ENCODE measurements at places on chromosomes 12 and 14. TPM values are rescaled to one million over a fixed set of nuclear protein-coding genes. Genes with fewer than 3 reads are reported as not detected.

GRCh38 chr14:32512348-32512747, 183.2 kb downstream of the AKAP6 start:
- DNase-seq: no peak

DNA sequence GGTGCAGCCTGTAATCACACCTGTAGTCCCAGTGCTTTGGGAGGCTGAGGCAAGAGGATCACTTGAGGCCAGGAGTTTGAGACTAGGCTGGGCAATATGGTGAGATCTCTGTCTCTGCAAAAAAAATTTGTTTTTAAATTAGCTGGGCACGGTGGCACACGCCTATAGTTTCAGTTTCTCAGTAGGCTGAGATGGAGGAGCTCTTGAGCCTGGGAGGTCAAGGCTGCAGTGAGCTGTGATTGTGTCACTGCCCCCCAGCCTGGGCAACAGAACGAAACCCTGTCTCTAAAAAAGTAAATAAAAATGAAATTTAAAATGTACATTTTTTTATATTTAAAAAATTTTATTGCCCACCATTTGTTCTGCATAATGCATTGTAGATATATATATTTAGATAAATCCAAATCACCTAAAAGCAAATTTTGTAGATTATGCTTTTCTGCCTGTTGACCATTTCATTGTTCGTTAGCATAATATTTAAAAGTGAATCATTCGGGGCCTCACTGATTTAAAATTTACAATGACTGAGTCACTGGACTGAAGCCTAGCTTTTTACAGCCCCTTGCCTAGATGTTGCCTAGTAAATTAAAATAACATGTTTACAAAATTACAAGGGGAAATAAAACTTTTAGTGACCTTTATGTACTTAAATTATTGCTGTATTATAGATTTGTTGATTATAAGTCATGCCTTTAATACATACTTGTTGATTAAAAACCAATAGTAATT, 87.9 kb downstream of the USP15 start:
- DNase-seq: no peak

DNA sequence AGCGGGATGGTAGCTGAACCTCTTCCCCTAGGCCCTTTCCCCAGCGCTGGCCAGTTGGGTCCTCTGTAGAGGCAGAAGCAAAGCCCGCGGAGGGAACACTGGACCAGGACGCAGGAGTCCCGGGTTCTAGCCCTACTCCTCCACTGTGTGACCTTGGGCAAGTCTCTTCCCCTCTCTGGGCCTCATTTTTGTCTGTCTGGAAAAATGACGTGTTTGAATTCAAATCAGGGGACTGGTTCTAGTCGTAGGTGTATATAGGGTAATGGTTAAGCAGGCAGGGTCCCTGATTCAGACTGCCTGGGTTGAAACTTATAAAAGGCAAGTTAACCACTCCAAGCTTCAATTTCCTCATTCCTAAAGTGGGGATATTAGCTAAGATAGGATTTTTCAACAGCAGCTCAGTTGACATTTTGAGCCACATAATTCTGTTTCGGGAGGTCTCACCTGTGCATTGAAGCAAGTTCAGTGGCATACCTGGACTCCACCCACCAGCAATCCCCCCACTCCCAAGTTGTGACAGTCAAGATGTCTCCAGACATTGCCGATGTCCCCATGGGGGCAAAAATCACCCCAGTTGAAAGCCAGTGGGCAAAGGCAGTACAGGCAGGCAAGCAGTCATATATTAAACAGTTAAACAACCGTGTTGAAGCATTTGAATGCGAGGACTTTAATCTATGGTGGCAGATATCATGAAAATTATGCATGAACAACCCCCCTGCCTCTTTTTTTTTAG, 899 bp downstream of the TPCN1 start:
- DNase-seq: peak; percentile 63

GRCh38 chr12:107955966-107956643, 173.0 kb upstream of the WSCD2 start:
- DNase-seq: no peak

- DNase-seq: no peak
Observed at GRCh38 chr12:57126561-57126960, 1.7 kb upstream of the LRP1 start.

DNA sequence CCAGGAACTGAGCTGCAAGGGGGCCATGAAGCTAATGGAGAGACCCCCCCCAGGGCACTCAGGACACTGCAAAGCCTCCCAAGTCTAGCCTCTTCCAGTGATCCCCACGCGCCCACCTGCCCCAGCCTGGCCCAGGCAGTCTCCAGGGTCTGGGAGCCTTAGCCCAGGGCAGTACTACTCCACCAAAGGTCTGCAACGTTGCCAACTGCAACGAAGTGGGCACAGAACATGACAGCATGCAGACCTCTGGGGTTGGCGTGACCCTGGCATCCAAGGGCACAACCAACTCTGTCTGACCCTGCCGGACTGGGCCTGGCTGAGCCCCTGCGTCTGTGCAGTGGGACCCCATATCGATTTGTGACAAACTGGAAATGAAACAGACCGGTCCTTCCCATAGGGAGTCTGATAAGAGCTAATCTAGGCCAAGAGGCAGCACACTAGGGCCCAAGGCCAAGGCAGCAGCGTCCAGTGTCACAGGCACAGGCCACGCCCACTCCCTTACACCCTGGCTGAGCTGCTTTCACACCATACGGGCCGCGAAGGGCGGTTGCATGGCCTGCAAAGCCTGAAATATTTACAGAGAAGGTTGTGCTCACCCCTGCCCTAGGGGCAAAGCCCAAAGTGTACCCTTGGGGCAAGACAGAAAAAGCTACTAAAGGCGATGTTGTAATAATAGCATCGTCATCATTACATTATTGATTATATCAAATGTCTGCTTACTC, 76.7 kb downstream of the NCOR2 start:
- DNase-seq: peak; percentile 83

- DNase-seq: no peak
Observed at GRCh38 chr12:96094201-96094600, 58.8 kb upstream of the LTA4H start.

DNA sequence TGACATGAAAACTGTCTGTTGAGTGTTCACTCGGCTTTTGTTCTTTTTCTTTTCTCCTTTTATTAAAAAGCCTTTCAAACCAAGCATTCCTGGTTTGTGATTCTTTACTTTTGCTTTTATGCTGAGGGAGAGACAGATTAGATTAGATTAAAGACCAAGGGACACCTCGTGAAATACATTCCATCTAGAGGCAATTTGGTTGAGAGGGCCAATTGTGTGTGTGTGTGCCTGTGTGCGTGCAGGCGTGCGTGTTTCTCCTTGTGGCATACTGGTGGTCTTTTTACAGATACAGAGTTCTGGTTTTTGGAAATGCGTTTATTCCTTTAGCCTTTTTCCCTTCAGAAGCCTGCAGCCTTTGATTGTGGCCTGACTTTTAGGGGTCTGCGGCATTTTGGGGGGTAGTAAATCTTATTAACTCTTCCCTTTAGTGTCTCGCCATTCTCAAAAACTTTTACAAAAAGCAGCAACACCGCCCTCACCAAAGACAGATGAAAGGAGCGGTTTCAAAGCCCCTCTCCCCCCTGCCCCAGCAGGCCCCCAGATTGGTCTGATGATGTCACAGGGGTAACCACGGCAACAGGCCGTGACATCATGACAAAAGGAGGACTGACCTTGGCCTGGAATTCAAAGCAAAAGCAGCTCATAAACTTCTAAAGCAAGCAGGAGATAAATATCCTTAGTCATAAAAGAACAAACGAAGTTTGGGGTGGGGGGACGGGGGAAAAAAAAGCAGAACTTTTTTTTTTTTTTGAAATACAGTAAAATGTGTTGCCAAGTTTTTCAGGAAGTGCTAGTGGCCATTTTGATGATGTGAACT, 84.1 kb upstream of the TBX3 start:
- DNase-seq: no peak

DNA sequence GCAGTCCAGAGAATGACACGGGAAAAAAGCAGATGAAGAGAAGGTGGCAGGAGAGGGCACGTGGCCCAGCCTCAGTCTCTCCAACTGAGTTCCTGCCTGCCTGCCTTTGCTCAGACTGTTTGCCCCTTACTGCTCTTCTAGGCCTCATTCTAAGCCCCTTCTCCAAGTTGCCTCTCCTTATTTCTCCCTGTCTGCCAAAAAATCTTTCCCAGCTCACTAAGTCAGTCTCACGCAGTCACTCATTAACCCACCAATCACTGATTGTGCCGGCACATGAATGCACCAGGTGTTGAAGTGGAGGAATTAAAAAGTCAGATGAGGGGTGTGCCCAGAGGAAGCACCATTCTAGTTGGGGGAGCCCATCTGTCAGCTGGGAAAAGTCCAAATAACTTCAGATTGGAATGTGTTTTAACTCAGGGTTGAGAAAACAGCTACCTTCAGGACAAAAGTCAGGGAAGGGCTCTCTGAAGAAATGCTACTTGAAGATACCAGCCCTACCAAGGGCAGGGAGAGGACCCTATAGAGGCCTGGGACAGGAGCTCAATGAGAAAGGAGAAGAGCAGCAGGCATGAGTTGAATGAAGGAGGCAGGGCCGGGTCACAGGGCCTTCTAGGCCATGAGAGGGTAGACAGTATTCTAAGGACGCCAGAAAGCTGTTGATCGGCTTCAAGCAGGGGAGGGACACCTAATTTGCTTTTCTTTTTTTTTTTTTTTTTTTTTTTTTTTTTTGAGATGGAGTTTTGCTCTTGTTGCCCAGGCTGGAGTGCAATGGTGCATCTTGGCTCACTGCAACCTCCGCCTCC, 40.9 kb downstream of the DAD1 start:
- DNase-seq: no peak

GRCh38 chr14:90846511-90846910, 30.3 kb upstream of the TTC7B start:
- no peak for DNase-seq

DNA sequence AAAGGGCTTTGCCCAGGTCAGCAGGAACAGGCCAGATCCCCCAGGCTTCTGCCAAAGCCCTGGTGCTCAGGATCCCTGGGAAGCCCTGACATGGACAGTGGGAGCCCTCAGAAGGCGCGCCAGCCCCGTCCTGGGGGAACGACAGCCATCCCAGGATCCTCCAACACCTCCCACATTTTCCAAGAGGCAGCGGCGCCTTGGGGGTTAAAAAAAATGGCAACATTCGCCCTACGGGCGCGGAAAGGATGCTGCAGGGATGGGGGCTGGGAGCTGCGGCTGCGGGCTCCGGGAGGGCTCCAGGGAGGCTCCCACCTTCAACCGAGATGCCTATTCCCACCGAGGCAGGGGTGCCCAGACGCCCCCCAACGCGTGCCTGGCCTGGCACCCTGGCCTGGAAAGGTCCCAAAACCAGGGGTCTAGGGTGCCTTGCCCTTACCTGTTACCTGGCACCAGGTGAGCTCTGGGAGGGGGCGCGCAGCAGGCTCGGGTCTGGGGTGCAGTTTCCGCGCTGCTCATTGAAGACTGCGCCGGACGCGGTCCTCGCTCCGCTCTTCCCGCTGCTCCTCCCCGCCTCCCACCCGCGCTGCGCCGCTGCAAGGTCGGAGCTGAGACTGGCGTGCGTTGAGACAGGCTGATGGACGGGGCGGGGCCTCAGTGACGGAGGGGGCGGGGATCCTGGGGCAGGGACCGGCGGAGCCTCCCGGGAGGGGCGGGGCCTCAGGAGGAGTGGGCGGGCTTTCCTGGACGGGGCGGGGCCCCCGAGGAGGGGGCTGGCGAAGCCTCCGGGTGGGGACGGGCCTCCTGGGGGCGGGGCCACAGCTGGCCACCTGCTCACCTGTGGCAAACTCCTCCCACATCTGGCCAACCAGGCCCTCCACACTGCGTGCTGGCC, at the start of gene ABCB9:
ABCB9 (minus strand) TSS at position 613 of the 892 bp plus-strand sequence. CDS start 6,228 bp downstream, outside the sequence.
- DNase-seq: peak; percentile 95

GRCh38 chr12:11711651-11712327, 62.3 kb downstream of the ETV6 start:
- DNase-seq: no peak

GRCh38 chr14:36006623-36007022, 169.9 kb downstream of the PTCSC3 start:
- DNase-seq: no peak

DNA sequence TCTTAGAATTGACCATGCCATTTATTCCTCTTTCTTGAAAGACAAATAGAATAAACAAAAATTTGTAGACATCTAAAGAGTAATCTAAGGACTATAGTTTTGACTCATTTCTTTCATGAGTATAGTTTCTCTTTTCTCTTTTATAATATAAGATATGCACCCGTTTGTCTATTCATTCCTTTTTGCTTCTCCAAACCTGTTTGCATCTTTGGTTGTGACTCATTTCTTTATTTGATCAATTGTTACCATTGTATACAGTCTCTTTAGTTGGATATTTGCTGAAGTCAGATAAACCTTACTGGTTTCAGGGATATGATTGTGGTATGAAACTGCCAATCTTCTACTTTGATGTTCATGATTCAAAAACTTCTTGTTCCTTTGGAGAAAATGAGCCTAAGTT, 268.7 kb downstream of the FBXL14 start:
- no peak for DNase-seq

GRCh38 chr12:80681287-80681686, 26.1 kb upstream of the MYF6 start:
- DNase-seq: no peak

The RNU4-1 gene
- 2,662 TPM for total RNA-seq

The ESPL1 gene
- 3.3 TPM for total RNA-seq

The KIF5A gene
- total RNA-seq: 0.85 TPM

The ANG gene
- 50.4 TPM for total RNA-seq

The CFL2 gene
- total RNA-seq: 27.0 TPM

The POLE gene
- total RNA-seq: 38.3 TPM

The PLXNC1 gene
- 11.2 TPM for total RNA-seq

The CAPZA3 gene
- not detected for total RNA-seq
